ENCODE measurements at places on chromosomes 1 and 21.

DNA sequence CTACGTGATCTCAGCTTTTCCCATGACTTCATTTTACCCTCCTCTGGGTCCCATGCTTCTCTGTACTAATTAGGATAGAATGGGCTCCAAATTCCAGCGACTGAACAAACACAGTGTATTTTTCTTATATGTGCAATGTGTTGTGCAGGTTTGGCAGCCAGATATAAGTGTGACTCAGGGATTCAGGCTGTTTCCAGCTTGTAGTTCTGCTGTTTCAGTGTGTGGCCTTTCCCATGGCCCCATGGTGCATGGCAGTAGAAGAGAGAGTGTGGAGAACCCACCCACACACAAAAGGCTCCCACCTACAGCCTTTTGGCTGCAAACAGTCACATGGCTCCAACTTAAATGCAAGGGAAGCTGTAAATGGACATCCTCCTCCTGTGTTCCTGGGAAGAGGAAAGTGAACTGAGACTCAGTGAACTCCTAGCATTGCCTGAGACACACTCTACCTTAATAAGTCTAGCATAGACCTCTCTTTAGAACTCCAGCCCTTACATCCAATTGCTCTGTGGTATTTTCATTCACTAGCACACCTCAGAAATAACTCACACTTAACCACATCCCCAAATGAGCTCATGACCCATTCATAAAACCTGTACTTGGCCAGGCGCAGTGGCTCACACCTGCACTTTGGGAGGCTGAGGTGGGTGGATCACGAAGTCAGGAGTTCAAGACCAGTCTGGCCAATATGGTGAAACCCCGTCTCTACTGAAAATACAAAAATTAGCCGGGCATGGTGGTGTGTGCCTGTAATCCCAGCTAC is 58.7 kb downstream of the KIAA0040 start:
- DNase-seq: no peak

DNA sequence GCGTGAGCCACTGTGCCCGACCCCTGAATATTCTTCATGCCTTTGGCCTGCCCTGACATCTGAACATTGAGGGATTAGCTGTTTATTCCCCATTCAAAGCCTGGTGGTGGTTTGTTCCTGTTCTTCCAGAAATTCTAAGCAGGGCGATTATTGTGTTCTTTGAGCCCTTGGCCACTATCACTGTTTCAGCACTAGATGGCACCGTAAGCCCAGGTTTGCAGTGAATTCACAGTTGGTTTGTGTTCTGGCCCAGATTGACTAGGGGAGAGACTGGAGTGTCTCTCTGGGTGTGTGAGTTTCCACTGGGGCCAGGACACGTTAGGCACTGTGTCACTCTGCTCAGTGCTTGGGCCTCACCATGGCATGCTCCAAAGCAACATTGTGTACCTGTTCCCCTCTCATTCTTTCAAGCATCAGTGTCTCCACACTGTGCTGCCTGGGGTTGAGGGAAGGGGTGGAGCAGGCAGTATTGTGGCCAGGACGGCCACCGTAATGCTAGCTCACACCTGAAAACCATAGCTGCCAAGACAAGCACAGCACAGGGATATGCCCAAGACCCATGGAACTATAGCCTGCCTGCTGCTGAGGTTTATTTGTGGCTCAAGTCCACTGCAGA is 52.7 kb downstream of the PKN2 start:
- DNase-seq: peak; percentile 16

DNA sequence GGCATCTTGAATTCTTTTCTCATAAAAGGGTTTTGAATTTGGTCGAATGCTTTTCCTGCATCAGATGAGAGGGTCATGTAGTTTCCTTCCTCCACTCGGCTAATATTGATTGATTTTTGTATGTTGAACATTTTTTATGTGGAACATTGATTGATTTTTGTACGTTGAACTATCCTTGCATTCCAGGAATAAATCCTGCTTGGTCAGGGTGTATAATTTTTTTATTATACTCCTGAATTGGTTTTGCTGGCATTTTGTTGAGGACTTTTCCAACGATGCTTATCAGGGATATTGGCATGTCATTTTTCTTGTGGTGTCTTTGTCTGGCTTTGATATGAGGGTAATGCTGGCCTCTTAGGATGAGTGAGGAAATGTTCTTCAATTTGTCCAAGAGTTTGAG is 8.5 kb downstream of the TMEM240 start:
- no peak for DNase-seq

- DNase-seq: peak; percentile 46
Measured at GRCh38 chr1:206002871-206003801, at the start of gene RAB7B. Gene RAB7B (minus strand): TSS chr1:206003395. CDS start chr1:205994135, 9,260 bp downstream.

DNA sequence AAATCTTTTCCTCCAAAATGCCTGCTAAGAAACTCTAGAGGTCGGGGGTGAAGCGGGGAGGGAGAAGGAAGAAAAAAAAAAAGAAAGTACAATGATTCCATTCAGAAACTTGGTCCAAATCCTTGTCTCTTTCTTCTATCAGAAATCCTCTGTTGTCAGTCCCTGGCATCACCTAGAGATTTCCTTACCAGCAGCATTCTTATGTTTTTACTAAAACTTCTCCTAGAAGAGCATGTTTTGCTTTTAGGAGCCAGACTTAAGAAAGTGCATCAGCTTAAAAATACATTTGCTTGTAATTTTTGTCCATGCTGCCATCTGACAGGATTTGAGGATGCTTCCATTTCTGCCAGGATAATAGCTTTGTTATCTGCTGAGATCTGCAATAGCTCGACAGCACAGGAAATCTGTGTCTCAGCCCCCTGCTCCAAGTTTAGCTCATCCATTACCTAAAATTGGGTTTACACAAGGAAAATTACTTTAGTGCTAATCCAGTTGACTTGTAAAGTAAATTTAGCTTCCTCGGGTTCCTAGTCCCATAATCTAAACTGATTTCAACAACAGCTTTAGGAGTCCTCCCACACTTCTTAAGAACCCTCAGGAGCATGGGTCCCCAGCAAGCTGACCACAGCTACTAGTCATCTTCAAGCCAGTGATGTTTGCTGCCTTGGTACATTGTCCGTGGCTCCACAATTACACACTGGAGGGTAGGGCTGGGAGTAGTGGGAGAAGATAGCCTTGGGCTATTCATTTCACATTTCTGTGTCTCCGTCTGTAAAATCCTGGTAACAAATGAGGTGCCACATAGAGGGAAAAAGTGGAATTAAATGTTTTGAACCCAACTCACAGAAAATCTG is 92.3 kb upstream of the UBE2U start:
- DNase-seq: no peak

DNA sequence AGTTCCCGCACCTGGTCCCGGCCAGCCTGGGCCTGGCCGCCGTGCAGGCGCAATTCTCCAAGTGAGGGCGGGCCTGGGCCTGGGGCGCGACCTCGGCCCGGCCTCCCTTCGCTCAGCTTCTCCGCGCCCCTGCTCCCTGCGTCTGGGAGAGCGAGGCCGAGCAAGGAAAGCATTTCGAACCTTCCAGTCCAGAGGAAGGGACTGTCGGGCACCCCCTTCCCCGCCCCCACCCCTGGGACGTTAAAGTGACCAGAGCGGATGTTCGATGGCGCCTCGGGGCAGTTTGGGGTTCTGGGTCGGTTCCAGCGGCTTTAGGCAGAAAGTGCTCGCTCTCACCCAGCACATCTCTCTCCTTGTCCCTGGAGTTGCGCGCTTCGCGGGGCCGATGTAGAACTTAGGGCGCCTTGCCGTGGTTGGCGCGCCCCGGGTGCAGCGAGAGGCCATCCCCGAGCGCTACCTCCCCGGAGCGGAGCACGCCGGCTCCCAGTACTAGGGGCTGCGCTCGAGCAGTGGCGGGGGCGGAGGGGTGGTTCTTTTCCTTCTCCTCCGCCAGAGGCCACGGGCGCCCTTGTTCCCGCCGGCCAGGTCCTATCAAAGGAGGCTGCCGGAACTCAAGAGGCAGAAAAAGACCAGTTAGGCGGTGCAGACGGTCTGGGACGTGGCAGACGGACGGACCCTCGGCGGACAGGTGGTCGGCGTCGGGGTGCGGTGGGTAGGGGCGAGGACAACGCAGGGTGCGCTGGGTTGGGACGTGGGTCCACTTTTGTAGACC is 1.2 kb downstream of the OLIG1 start:
- no peak for DNase-seq

- peak; percentile 7 for DNase-seq
Measured at GRCh38 chr1:200034761-200035396, 7.4 kb downstream of the NR5A2 start.

DNA sequence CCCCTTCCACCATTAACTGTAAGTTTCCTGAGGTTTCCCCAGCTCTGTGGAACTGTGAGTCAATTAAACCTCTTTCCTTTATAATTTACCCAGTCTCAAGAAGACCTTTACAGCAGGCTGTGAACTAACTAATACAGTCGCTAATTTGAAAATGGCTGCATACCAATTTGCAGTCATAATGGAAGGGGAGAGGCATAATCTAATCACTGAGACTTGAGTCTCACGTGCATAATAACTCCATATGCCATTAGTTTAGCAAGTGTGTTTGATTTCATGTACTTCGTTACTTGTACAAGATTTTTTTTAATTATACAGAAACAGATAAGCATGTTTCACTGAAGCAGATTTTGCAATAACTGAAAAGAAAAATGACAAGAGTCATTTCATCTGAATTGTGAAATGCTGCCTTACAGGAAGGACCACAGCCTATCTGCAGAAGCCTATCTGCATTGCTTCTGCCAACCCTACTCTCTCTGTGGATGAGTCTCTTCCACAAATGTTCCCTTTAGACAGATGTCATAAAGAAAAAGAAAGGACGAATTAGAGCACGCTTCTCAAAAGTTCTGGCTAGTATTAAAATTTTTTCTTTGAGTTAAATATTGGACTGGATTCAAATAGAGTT is 99.1 kb downstream of the PTGER3 start:
- DNase-seq: no peak

Data from amniotic stem cell (primary cell).